ENCODE measurements at places on chromosomes 5 and 9.

- DNase-seq = no peak
These were observed 201.0 kb downstream of the MAPKAP1 start for GRCh38 chr9:125505988-125506438.

DNA sequence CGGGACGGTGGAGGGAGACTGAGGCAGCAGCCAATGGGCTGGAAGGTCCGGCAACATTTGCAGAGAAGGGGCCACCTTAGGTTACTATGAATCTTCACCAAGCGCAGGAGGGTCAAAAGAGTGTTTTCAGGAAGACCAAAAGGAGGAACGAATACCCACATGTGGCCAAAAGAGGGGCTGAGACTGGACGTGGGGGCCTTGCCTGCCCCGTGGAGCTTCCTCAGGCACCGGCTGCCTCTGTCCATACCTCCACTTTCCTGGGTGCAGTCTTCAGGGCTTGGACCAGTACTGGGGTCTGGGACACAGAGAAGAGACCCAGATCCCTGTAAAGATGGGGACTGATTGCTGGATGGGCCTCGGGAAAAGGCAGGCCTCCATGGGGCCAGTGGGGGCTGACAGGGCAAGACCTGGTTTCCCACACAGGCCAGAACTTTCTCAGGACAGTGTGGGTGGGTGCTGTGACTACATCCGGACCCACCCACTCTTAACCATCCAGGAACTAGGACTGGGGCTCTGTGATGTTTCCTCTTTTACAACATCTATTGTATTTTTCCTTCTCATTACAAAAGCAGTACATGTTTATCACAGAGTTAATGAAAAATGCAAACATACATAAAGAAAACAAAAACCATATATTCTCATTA is 294.7 kb downstream of the ZSWIM6 start:
- no peak for DNase-seq

DNA sequence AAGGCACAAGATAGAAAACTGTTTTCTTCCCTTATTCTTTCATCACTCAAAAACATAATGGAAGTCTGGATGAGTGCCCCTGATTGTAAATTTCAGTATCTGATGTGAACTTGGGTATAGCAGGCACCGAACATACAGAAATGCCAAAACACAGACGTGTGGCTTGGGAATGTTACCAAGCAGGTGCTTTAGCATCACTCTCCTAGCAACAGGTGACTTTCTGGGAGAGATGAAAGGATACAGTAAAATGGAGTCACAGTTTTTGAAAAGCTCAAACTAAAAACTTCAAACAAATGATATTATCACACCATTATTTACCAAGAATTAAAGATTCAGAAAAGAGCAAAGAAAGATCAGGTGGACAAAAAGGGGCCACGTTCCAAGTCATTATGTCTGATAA is 130.2 kb downstream of the DROSHA start:
- DNase-seq = no peak

DNA sequence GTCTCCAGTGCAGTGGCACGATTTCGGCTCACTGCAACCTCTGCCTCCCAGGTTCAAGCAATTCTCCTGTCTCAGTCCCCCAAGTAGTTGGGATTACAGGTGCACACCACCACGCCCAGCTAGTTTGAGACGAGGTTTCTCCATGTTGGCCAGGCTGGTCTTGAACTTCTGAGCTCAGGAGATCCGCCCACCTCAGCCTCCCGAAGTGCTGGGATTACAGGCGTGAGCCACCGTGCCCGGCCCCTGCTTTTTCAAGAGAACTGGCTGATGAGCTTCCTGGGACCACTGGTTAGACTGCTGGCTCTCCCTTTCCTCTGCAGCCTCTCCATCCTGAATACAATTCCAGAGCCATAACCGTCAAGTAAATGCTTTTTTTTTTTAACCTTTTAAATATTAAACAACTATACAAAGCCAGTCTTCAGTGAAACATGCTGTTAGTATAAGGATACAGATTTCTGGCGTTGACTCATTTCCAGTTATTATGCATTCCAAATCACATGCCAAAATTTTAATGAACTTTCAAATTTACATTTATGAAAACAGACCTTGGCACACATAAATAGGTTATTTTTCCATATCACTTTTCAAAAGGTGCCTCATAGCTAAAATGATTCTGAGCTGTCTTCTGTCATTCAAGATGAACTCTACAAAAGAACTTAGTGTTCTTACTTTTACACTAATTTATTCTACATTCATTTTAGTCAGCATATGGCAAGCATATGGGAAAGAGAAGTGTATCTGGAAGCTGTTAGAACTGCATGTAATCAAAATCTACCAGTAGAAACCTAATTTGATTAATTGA is 116.0 kb downstream of the MLLT3 start:
- DNase-seq = no peak

All from activated CD8-positive, alpha-beta memory T cell treated with anti-CD3 and anti-CD28 coated beads for 1 hour (primary cell).